ENCODE measurements at places on chromosomes 11 and 22.

GRCh38 chr11:46616551-46617133 is 385 bp downstream of the HARBI1 start:
- DNase-seq, result no peak

GRCh38 chr22:33513388-33514338 is 406.6 kb downstream of the LARGE1 start:
- DNase-seq, result no peak

DNA sequence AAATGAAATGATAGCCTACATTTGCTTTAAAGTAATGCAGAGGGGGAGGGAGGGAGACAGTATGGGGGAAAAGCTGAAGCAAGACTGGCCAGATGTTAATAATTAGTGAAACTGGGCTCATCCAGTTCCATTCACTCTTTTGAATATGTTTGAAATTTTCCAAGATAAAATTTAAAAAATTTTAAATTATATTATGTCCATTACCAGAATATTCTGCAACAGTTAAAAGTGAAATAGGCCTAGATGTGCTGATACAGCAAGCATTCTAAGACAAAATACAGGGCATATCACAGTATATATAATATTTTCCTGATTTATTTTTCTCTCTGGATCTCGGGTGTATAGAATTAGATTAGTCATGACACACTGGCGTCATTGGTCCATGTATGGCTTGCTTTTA is 13.6 kb upstream of the ZNRF3 start:
- DNase-seq, result no peak

GRCh38 chr11:122032317-122032716 is 83.7 kb downstream of the BLID start:
- no peak for DNase-seq

DNA sequence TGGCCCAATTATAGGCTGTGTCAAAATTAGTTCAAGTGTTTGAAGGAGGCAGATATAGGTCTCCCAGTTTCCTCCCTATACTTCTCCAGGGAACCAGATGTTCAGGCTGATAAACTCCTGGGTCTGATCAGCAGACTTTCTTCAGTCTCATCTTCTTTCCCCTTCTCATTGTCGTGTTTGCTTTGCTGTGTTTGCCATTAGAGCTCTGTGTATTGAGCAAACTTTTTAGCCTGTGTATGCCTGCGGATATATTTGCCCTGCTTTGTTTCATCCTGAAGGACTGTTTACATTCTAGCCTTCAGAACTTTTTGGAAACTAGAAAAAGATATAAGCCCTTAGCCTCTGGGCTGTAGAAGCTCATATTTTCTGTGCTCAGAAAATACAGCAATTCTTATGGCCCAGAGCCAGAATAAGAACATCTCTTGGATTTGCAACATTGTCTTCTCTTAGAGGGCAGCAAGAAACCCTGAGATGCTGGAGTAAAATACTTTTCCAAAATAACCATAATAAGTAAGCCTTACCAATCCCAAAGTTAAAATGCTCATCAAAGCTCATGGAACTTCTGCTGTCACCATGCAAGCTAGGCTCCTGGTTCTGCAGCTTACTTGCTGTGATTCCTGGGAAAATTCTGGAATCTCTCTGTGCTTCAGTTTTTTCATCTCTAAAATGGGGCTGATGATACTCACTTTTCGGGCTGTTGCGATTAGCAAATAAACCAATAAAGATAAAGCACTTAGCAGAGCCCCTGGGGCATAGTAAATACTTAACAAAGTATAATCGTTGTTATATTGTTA is 34.1 kb upstream of the ME3 start:
- DNase-seq, result no peak

- DNase-seq, result no peak
These were observed 12.7 kb upstream of the TSGA10IP start for GRCh38 chr11:65932558-65932919.
